ENCODE measurements at places on chromosomes 2 and 18.

GRCh38 chr2:43114210-43114609 lies 112.2 kb downstream of the ZFP36L2 start:
- DNase-seq = no peak

DNA sequence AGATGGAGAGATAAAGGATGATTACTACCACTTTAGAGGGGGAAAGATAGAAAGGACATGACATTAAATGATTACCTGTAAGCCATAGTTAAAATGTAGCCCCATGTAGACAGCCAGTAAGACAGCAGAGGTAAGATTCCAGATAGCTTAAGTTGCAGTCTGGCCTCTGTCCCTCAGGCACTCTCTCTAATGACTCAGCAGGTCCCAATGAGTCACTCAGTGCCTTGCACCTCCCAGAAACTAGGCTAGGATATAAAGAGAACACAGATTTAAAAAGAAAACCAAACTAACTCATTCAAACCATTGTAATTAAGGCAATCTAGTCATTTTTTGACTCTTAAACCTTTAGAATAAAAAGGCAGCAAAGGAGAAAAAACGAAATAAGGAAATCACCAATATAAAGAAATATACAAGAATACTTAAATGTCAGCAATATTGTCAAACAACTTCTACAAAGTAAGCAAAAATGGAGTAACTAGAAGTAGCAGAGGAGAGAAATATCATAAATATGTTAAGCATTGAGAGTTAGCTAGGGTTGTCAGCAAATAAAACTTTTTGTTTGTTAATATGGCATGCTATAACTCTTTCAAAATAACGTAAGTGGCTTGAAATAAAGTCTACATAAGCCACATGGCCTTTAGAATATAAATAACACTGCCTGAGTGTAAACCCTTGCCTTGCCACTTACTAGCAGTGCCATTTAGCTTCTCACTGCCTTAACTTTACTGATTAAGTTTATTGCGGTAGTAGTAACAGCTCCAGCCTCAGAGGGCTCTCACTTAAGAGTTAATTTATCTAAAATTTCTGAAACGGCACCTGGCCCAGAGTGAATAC lies 48.5 kb downstream of the SOCS6 start:
- no peak for DNase-seq

DNA sequence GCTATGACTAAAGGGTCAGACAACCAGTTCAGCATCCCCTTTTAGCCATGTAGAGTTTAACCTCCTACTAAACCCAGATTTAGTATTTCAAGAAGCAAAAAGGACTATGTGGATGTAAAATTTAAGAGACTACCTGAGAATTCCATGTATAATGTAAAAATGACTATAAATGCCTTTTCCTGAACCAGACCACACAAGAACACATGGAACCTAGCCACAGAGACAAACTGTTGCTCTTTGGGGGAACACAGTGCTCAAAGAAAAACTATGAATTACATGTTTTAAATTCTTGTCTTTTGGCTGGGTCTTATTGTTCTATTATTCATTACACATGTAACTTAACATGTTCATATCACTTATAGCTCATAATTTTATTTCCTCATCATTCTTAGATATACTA lies 192.8 kb downstream of the DNER start:
- DNase-seq = no peak

- no peak for DNase-seq
Measured at GRCh38 chr2:119647440-119648169, 31.4 kb upstream of the TMEM177 start.

DNA sequence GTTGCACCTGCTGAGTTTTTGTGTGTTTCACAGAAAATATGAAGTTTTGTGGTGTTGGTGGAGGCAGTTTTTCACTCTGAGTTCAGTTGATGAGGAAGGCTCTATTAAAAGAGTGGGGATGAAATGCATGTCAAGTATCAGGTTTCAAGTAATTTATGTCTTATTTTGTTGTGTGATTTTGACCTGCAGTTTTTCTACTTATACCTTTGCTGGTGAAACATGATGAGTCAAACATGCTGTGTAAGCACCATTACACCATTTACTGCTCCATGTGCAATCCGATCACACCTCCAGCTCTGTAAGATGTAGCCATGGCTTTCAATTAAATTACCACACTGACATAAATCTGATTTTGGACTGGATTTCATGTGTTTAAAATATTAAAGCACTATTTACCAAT lies 174.5 kb upstream of the ZEB2 start:
- DNase-seq = no peak

DNA sequence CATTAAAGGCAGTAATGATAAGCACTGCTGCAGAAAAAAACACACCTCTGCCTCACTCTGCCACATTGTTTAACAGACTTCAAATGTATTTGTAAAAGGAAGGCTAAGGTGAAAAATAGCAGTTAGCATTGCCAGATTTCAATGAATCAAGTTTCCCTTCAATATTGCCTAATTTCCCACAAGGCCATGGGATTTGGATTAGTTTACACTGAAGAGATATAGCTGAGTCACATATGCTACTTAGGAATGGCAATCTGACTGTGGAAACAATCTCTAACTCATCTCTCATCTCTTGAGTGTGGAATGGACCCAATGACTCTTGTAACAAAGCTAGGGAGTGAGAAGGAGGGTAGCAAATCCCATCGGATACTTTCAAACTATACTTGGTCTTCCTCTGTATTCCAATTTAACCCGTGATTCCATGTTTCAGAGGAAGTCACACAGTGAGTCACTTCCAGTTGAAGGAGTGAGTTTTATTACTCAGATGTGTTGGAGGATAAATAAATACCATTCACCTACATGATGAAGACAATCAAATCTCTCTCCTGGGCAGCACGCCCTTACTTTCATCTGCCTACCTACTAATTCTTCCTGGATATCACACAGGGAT lies 5.1 kb downstream of the B4GALT6 start:
- DNase-seq = no peak

DNA sequence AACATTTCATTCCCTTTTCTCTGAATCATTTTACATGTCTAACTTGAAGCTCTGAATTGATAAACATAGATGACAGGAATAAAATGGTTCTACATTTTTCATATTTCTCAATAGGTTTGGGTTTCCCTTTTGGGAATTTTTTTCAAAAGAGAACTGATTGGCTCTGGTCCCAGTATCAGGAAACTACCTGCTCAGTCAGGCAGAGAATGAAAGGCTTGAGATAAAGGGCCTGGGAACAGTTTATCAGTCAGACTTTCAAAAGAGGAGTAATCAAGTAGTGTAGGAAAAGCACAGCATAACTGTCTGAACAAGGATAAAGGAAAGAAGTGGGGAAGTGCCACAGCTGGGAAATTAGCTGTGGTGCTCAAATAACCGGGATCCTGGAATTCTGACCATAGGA lies 28.3 kb upstream of the CCL20 start:
- DNase-seq = no peak

- DNase-seq = no peak
Measured at GRCh38 chr18:55265130-55265675, 305.9 kb upstream of the CCDC68 start.

DNA sequence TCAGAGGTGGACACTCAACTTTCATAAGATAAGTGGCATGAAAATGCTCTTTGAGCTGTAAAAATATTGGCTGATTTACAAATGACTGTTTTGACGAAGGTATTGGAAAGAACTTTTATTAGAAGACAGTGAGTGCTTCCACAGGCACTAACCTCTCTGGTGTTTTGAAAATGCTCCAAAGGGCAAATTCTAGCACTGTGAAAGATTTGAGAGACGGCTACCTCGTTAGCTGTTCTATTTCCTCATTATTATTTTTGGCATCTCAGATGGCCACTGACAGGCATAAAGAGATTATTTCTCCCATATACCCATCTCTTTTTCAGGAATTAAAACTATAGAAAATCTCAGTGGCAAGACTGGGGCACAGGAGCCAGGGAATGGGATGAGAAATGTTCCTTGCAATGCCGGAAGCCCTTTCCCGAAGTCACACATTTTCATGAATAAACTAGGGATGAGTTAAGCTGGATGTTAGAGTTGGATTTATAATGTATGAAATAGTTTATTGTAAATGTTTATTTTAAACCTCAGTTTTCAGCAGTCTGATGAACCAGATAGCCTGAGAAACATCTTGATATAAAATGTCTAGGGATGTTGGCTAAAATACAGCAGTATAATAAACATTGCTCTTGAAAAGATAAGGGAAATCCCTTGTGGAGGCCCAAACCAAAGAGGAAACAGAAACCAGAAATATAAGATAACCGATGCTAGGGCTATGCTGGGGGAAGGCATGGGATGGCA lies 175.7 kb downstream of the ASB1 start:
- DNase-seq = no peak

DNA sequence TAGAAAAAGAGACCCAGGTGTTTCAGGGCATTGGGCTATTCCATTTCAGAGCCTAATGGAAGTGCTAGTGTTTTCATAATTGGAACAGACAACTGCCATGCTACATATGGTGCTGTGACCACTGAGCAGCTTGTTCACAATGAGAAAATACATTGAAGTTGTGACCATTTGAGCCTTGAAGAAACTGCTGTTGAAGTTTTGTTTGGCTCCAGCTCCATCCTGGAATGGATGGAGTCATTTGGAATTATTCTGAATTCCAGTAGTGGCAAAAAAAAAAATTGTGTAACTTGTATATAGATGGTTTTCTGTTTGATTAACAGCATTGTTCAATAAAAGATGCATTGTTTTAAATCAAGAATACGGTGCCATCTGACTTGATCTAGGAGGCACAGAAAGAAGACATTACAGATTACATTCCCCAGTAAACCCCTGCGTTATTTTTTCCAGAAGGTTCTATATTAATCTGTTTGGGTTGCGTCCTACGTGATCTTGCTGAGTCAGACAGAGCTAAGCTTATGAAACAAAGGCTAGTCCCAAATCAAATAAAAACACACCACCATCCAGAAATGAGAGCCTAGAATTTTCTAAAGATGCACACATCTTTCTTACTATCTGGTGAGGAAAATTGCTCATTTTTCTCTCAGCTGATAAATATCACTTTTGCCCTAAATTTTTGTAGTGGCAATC lies 19.2 kb downstream of the FMNL2 start:
- DNase-seq = no peak

- DNase-seq = no peak
Measured at GRCh38 chr18:31791817-31792579, 31.3 kb upstream of the SLC25A52 start.

GRCh38 chr18:42861271-42861670 lies 254.2 kb downstream of the RIT2 start:
- no peak for DNase-seq

- DNase-seq = no peak
Measured at GRCh38 chr2:170495896-170496295, 219.2 kb upstream of the SP5 start.

GRCh38 chr2:11752906-11753305 lies 6.5 kb downstream of the LPIN1 start:
- no peak for DNase-seq

DNA sequence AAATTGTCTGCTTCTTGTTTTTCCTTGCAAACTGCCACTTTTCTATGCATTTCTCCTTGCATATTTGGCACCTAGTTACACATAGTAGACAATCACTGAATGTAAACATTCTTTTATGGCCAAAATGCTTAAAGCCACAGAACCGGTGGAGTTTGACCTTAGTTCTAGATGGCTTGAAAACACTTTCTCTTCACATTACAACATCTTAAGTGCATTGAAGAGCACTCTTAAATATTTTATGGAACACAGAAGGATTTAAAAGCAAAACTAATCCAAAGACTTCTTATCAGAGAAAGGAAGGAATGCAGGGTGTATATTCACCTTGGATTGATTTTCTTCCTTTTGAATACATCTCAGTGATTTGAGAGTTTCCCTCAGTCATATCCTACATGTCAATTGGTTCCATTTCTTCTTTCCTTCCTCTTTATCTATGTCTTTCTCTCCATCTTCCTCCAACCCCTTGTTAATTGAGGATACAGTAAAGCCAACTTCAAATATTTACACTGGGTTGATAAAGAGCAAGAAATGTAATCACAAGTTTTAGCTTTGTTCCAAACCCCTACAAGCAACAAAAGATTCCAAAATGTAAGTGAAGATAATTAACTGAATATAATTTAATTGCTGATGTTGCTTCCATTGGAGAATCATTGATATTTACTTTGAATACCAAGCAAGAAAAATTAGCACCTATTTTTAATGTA lies 548.0 kb downstream of the CNTNAP5 start:
- no peak for DNase-seq

DNA sequence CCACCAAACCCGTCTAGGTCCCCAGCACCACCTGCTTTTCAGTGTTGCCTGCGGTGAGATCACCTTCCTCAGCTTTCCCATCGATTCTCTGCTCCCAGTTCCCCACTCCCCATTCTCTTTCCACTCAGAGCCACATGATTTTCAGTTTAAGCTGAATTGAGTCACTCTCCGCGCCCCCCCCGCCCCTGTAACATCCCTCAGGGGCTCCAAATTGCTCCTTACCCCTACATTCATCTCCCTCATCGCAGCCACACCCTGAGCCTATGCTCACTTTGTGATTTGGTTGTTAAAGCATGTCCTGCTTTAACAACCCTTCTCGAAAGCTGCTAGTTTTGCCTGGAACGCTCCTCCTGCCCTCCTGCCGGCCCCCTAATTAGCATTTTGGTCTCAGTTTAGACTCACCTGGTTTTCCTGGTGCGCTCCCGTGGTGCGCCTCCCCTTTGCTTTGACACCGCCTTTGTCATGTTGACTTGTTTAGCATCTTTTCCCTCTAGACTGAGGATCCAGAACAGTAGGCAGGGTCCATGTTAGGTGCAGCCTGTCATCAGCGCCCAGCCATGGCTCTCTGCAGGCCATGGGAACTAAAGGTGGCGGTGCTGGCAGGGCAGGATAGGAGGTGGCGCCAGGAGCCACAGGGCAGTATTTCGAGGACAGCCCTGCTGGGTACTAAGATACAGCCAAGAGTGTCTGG lies 60.8 kb downstream of the ST3GAL5 start:
- no peak for DNase-seq

DNA sequence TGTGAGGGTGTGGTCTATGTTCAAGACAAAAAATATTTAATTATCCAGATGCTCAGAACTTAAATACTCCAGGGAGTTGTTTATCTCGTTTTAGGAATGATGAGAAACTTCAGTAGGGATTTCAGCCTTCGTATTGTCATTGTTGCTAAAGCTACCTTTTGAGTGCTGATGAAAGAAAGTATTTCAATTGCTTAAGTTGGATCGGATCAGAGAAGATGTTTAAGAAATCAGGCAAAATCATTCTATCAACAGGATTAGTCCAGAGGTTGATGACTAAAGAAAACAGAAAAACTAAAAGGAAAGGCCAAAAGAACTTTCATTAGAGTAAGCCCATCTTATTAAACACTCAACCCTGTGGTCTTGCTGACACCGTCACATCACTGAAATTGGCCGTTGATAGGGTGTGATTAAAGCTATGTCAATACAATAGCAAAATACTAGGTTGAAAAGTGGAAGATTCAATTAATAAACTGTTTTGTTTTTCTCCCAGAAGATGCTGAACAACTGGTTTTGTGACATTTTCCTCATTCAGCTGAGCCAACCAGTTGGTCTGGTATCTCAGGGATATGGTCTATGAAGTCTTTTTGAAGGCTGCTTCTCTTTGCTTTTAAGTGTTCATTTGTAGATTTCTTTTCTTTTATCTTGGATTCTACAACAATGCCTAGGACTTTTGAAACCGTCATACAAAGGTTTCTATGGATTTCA lies 551.7 kb downstream of the SLC4A3 start:
- DNase-seq = no peak
